ENCODE measurements at places on chromosomes 12 and 14.

- DNase-seq, result no peak
Observed at GRCh38 chr12:42978708-42979107, 389.2 kb upstream of the PRICKLE1 start.

DNA sequence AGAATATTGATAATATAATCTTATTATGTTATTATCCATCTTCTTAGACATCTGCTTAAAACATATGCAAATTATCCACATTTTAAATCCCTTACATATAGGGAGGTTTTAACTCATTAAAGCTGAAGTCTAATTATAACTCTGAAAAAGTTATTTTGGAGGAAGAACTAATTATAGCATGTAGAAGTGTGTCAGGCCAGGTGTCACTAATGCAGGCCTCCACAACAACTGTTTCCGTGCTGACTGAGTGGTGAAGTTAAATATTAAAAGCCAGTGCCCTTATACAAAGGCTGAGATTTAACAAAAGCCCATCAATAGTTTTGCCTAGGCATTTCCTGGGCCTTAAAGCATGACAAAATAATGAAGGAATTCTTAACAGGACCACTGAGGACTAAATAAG is 157.4 kb downstream of the LRRK2 start:
- DNase-seq, result no peak

DNA sequence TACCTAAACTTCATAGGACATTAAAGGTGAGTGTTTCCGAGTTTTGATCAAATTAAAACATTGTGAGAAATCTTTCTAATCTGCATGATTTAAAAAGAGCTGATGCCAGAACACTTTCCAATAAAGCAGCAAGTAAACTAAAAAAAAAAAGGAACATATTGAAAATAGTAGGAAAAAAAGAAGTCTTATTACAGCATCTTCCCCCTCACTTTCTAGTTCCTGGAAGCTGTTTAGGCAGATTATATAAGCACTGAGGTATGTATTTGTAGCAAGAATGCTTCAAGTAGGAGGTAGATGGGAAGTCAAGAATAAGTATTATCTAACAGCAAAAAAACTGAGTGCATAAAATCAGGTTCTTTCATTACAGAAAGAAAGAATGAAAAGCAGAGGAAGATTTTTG is 45.8 kb downstream of the ERO1A start:
- DNase-seq, result no peak

DNA sequence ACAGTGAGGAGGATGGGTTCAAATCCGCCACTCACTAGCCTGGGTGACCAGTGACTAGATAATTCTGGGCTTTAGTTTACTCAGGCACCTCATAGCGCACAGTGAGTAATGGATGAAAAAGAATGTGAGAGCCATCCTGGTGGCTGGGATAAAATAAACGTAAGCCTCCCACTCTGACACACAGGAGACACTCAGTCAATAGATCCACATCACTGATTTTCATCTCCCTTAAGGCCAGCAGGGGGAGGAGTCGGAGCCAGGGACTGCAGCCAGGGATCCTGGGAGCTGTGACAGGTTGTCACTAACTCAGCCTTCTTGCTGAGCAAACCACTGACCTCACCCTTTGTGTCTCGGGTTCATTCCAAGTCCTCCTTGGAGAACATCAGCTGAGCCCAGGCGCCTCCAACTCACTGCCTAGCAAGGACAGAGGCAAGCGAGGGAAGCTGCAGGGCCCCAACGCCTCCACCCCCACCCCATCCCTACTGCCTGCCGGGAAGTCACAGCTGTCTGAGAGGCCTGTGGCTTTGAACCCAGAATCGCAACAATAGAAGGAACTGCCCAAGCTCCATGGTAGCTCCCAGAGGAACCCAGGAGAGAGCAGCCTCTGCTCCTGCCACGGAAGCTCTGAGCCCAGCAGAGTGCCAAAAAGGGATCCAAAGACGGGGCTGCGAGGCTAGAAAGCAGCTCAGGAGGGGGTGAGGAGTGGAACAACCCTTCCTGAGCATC is 30.7 kb downstream of the PXN start:
- no peak for DNase-seq

DNA sequence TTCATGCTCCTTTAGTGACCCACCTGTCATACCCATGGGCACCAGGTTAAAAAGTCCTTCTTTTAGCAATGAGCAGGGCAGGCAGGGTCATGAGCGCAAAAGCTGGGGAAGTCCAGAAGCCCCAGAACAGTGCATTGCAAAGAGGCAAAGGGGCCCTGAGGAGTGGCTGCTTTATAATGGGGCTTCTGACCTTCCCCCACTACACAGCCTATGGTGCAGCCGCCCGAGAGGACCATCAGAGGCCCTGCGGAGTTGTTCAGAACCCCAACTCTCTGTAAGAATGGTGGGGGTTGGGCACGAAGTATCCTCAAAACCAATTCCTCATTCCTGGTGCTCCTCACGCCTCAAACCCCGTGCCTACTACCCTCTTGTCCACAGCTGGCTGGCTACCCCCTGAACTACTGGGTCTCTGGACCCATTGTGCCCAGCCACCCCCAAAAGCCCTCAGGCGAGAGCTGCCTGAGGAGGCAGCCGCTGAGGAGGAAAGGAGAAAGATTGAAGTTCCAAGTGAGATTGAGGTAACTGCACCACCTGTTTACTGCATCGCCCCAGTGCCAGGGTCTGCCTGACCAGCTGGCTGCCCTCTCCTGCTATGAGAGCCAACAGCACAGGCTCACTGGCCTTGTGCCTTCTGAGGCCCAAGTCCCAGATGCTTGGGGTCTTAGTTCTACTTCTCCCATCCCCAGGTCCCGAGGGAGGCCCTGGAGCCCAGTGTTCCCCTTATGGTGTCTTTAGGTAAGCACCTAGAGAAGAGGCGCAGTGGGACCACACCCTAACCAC is 6.7 kb downstream of the REC8 start:
- no peak for DNase-seq

Measured in NCI-H1105 (cell line).